A673 (cell line): ENCODE measurements at places on chromosomes 13 and 19. TPM values are rescaled to one million over a fixed set of nuclear protein-coding genes. Genes with fewer than 3 reads are reported as not detected.

PEG3 gene
- 282 and 353 TPM in 2 replicates for total RNA-seq

GRCh38 chr13:57865600-57866294, 234.2 kb downstream of the PCDH17 start:
- H3K36me3 ChIP-seq = no peaks in the 10 kb centered on the region
- no peak overlapping the region for H3K4me3 ChIP-seq
- no peak overlapping the region for H3K27ac ChIP-seq
- no peaks in the 10 kb centered on the region for H3K27me3 ChIP-seq
- no peaks in the 10 kb centered on the region for H3K4me1 ChIP-seq

EFNA2 gene
- 0.64 and 0.68 TPM in 2 replicates for total RNA-seq

SH2D3A gene
- total RNA-seq = 0.95 and 1.7 TPM in 2 replicates

PRSS57 gene
- total RNA-seq = not detected in 2 replicates
